SK-N-SH treated with all-trans-retinoic acid at 6 μM for 48 hours (cell line): ENCODE measurements at places on chromosomes 6 and 20.

DNA sequence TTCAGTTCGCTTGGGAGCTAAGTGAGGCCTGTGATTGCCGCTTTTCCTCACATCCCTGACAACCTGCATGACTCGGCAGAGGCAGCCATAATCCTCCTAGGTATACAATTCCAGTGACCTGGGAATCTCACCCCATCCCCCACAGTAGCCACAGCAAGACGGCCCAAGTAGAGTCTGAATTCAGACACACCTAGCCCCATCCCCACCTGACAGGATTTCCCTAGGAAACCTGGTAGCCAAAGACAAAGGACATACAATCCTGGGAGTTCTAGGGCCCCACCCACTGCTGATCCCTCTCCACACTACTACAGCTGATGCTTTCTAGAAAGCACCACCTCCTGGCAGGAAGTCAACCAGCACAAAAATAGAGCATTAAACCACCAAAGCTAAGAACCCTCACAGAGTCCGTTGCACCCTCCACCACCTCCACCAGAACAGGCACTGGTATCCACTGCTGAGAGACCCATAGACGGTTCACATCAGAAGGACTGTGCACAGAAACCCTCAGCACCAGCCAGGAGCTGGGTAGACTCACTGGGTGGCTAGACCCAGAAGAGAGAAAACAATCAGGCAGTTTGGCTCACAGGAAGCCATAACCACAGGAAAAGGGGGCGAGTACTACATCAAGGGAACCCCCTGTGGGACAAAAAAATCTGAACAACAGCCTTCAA is 17.9 kb upstream of the RUNX2 start:
- no peak for ATAC-seq

DNA sequence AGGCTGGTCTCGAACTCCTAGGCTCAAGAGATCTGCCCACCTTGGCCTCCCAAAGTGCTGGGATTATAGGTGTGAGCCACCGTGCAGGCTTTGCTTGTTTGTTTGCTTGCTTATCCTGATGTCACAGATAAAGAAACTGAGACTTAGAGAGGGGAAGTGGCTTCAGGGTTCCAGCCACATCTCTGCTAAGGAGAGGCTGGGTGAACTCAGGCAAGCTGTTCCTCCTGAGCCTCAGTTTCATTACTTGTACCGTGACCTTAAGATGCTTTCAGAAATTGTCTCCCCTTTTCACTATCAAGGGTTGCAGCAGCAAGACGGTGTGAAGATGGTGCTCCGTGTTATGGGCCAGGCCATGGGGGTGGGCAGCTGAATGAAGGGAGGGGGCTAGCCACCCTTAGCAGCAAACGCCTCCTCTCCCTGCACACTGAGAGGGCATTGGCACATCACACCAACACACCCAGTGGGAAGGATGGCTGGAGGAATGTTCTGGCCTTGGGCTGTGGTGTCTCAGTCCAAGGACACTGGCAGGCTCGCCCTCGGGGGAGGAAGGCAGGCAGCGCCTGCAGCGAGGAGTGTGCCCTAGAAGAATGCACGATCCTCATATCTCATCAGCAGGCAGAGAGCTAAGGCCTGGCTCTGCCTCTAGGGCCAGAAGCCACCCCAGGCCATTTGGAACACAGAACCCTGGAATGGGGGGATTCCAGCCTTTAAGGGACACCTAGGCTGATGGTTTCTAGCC is 48.2 kb upstream of the TLDC2 start:
- ATAC-seq = no peak

- peak; percentile 11; the same call in 2 of the 3 replicates for ATAC-seq
Measured at GRCh38 chr6:132446141-132446854, 45.0 kb upstream of the MOXD1 start.

- ATAC-seq = peak; percentile 30
Measured at GRCh38 chr6:79077715-79078074, 359 bp downstream of the PHIP start.

DNA sequence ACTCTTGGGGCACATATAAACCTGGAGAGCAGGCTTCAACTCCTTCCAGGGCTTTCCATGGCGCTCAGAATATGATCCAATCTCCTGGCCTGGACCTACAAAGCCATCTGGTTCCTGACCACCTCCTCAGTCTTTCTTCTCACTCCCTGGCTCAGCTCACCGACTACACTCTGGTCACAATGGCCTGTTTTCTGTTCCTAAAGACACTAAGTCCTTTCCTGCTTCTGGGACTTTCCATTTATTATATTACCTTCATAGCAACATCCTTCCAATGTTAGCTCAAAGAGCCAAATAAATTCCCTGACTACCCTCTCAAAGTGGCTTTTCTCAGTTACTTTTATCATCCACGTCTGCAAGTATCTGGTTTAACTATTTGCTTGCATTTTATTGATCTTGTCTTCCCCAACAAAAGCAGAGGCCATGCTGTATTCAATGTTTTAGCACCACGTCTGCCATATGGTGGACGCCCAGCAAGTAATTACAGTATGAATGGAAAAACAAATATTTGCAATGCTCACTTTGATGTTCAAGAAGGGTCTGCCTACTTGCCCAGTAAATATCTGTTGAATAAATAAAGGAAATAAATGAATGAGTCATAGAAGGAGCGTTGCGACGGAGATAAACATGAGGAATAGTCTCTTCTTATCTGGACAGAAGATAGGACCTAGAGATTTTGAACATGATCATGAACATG is 328.4 kb downstream of the ESR1 start:
- ATAC-seq = no peak

GRCh38 chr6:127058027-127058426 is 60.4 kb upstream of the RSPO3 start:
- ATAC-seq = peak; percentile 67

GRCh38 chr20:63966172-63966943 is 3.4 kb downstream of the ZNF512B start:
- no peak for ATAC-seq

DNA sequence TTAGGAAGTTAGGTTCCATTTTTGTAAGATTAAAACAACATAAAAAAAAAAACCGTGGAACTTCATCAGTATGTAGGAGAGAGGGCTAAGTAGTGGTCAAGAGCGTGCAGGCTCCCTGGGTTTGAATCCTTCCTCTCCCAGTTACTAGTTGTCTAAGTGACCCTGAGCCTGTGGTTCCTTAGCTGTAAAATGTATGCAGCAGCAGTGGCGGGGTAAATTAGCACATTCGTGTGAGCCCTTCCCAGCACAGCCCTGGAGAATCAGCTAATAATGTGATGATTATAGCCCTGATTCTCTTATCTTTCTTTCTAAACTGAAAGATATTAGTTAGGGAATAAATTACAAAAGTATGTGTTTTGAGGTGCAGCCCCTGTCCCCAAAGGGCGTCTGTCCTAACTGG is 32.6 kb downstream of the TM9SF4 start:
- ATAC-seq = no peak

- ATAC-seq = no peak
Measured at GRCh38 chr20:62203378-62204030, 16.6 kb downstream of the HRH3 start.

DNA sequence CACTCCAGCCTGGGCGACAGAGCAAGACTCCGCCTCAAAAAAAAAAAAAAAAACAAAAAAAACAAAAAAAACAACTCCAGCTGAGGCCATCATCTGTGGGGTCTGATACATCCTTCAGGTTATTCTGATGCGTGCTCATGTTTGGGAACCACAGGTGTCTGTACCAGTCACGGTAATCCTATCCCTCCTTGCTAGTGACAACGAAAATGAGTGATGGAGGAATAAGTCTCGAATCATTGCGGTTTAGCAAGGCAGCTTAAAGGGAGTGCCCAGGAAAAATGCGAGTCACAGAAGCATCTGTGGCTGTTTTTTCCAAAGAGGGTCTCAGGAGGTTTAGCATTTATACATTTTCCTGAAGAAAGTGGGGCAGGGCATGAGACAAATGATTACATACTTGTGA is 48.8 kb downstream of the MCUR1 start:
- ATAC-seq = no peak

DNA sequence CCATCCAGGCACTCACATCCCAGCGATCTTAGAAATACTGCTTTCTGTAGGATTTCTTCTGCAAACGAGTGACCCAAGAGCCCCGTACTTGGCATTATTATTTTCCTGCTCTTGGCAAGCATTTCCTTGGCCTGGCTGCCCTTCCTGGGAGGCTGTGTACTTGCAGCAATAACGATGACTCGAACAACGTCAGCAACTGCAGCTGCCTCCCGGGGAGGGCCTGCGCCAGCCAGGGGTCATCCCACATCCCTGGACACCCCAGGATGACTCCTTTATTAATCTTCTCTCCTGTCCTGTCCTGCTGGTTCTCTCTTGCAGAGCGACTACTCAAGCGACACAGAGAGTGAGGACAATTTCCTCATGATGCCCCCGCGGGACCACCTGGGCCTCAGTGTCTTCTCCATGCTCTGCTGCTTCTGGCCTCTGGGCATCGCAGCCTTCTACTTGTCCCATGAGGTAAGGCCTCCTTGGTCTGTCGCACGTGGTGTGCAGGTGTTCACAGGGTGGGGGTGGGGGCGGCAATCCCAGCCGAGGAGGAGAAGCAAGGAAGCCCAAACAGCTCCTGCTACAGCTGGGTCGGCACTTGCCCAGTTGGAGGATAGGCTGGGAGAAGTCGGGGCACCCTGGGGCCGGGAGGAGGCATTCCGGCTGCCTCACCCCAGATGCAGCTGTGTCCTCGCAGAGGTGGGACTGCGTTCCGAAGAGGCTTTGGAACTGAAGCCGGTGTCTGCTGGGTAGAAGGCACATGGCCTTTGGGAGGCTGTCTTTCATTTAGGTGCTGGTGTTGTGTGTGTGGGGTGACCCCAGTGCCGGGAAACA is 115.3 kb downstream of the SYNDIG1 start:
- no peak for ATAC-seq

GRCh38 chr20:62227977-62228958 is 8.2 kb upstream of the HRH3 start:
- ATAC-seq = no peak; the same call in 2 of the 3 replicates

DNA sequence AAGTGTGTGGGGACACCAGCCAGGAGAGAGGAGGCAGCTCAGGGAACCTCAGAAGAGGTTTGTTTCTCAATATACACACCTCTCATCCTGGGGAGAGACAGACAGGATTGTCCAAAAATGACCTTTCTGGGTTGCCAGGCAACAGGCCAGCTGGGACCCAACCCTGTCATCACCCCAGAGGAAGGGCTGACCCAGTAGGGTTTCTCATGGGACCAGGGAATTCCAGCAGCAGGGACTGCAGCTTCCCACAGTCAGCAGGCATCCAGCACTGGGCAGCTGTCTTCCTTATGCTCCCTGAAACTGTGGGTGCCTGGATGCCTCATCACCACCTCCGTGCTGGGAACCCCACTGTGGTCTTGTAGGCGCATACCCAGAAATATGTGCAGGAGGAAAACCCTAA is 1.3 kb downstream of the C20orf202 start:
- ATAC-seq = no peak

DNA sequence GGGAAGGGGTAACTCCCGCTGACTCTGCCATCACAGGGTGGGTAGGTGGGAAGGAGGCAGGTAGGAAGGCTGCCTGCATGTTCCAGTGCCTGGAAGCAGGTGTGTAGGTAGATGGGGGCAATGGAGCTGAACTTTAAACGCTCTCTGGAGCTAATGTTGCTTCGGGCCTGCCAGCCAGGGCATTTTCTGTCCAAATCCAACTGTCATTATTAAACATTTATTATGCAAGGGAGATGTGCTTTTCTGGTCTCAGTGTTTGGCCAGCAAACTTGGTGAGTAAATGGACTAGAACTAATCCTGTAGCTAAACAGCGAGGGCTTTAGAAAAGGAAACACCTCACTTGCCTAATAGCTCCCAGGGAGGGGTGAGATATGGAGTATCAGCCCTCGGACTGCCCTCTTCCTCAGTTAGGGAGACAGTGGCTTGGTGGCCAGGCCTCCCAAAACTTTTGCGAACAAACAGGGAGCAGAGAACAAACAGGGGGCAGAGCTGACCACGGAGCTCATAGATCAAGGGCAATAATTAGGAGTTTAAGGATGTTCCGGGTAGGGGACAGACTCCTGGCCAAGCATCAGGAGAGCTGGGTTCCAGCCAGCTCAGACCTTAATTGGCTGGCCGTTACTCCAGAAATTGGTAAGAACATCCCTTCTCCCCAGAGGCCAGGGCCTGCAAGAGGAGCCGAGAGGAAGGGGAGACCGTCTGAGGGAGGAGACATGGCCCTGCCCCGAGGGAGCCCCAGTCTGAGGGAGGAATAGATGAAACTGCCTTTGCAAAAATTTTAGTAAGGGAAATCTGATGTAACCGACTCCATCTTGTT is 131.1 kb downstream of the VEGFA start:
- ATAC-seq = no peak

DNA sequence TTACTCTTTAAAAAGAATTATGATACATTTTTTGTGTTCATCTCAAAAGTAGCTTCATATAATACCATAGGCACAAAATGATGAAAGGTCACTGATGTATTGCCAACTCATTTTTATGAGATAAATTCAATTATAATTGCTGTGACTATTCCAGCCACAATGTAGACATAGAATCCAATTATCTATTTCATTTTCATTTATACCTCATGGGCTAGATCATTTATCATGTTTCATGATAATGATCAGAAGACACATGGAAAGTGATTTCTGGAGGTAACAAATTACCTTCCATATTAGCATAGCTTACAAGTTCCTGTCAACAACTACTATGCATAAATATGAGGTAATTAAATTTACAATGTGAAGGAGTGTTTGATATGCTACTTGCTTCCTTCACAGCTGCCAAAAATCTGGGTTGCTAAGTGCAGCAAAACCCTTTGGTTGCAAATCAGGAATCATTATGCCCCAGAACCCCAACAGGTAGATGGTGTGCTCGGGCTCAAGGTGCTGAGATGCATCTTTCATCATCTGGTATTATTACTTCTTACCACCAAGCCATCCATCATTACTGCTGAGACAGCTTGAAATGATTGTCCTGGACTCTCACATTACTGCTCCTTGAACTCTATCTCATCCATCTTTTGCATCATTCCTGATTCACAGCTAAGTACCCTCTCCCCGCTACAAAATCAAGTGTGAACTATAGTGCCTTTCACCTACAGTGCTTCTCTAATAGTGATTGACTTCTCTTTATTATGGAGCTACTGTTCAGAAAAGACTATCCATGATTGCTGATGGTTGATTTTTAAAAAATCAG is 306.0 kb upstream of the THEMIS start:
- no peak for ATAC-seq

GRCh38 chr6:52537001-52537753 is 39.7 kb downstream of the TRAM2 start:
- ATAC-seq = no peak

- ATAC-seq = no peak
Measured at GRCh38 chr6:156557251-156557910, 219.8 kb upstream of the ARID1B start.

- ATAC-seq = peak; percentile 49; the same call in 2 of the 3 replicates
Measured at GRCh38 chr6:110398778-110399177, 16.6 kb downstream of the DDO start.

GRCh38 chr20:64234291-64234791 is 21.2 kb upstream of the PCMTD2 start:
- no peak for ATAC-seq

GRCh38 chr20:46353500-46354206 is 45.4 kb upstream of the CDH22 start:
- no peak for ATAC-seq

DNA sequence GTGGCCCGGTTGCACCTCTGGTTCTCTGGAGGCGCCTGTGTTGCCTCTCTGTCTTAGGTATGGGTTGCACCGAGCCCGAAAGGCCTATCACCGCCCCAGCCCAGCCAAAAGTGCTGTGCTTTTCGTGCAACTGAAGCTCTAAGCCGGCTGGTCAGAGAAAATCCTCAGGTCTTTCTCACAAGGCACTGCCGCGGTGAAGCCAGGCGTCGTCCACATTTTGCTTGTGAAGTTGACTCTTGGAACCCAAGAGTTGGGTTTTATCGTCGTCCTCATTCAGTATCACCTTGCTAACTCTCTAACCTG is 726 bp upstream of the EMILIN3 start:
- ATAC-seq = no peak
